NCI-H2081 treated with DMSO at 0.1 percent for 48 hours (cell line): ENCODE measurements at places on chromosomes 7 and 10.
A peak's percentile ranks its signal among the peaks of the same experiment; 100 is the strongest.

DNA sequence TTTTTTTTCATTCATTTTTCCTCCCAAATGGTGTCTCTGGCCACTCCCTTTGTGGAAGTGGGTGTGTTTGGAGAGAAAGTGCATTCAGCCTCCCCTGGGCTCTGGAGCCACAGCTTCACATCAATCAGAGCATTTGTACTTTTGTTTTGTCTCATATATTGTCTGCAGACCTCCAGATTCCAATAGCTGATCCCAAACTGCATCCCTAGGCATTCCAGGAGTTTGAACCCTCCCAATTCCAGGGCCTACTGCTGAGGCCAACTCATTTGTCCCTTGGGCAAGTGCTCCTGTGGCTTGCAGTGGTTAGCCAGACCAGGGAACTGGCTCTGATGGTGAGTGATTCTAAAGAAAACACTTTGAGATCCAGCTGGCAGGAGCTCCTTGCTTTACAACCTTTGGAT, 163.3 kb downstream of the IPMK start:
- DNase-seq, result no peak

GRCh38 chr7:143447466-143447865, 4.2 kb downstream of the TAS2R60 start:
- no peak for DNase-seq

DNA sequence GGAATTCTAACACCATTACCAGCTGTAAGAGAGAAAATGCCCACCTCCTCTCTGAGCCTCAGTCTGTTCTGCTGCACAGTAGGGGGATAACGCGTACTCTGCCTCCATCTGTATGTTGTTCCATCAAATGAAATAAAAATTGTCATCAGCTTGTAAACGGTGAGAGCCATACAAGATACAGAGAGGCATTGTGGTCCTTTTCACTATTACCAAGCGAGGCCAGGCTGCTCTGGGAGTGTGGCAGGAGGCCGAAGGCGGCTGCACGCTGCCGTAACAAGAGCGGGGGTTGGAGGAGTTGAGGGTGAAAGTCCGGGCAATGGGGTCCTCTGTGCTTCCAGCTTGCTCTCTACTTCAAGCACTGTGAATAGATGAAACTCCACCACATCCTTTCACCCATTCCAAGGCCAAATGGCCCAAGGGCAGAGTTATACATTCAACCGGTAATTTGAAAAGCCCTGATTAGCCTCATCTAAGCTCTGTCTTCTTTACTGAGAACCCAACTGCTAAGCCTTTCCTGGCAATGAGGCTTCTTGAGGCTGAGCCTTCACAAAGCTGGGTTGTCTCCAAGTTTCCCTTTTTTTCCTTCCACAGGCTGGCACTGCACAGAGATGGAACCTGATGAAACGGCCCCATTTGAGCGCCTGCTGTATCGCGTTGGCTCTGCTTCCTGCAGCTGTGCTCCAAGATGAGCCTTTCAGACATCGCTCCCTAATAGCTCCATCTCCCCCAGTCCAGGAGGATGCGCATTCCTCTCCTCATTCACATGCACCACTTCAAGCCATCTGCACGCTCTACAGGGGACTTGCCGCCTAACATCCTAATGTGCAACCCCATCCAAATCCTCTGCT, 47.2 kb downstream of the PYROXD2 start:
- DNase-seq, result no peak

DNA sequence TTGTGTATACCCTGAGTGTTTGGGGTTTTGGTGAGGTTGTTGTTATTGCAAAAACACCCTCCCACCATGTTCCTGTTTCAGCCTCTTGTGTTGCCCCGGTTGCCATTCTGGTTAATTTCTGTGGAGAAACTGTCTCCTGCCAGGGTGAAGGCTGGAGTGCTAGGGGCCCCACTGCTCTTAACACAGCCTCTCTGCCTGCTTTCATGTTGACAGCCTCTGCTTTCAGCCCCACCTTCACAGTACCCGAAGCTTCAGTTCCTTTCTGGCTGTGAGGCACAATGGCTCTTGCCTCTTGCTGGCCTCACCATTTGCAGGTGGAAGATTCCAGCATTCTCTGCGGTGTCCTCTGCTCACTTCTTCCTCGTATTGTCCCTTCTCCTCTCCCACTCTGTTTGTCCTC, 19.2 kb downstream of the SLC18A2 start:
- DNase-seq, result no peak

- DNase-seq, result no peak
Measured at GRCh38 chr10:125192005-125192404, 31.6 kb upstream of the CTBP2 start.

GRCh38 chr7:78379148-78379547, 580.6 kb downstream of the PHTF2 start:
- no peak for DNase-seq

DNA sequence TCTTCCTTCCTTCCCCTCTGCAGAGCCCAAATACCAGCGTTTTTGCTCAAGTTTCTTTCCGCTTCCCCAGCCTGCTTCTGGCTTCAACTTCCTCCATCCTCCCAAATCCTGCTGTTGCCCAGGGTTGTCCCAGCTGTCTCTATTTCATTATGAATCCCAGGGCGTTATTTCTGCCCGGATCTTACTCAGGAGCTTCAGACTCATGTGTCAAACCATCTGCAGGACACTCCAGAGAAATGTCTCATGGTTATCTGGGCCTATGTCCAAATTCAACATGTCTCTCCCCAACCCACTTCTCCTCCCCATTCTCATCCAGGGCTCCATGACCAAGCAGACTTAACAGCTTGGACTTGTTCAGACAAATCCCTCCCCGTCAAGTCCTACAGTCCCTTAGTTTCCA, 15.6 kb downstream of the ARHGAP22 start:
- DNase-seq, result no peak

DNA sequence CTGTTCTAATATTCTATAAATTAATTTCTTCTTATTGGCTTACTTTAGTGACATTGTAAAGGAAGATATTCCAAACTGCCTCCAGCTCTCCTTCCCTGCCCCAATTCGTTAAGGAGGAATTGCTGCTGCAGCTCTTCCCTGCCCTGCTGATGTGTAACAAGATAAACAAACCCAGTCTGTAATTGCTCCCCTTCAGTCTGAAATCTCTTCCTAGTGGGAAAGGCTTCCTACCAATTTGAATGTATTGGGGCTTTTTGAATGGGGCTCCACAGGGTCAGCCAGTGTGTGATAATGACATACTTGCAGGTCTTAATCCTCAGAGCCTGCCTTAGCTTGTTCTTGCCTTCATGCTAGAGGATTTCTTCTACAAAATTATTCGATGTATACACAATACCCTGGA, 849.9 kb upstream of the GHITM start:
- no peak for DNase-seq

- DNase-seq, result no peak
Measured at GRCh38 chr10:107031931-107032699, 132.4 kb downstream of the SORCS1 start.

DNA sequence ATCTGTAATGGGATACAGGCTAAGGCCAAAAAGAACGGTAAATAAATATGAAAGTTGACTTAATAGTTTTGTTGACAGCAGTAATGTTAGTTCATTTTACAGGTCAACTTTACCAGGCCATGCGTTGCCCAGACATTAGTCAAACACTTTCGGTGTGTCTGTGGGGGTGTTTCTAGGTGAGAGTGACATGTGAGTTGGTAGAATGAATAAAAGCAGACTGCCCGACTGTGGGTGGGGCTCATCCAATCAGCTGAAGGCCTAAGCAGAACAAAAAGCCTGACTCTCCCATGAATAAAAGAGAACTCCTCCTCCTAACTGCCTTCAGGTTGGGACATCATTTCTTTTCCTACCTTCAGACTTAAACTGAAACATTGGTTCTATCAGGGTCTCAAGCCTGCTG, 132.3 kb downstream of the MTPAP start:
- no peak for DNase-seq

DNA sequence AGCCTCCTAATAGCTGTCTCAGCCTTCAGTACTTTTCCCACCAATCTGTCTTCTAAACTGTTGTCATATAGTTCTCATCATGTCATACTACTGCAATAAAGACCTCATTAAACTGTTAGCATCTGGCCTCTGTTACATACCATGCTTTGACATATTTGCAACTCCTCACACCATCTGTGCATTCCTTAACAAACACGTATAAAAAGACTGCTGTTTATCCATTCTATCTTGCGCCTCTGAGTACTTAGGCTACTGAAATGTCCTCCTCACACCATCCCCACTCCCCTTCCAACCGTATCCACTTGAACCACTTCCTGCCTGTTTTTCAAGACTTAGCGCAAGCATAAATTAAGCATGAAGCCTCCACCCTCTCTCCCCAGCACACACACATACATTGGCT, 41.6 kb downstream of the SLC16A9 start:
- DNase-seq, result no peak

DNA sequence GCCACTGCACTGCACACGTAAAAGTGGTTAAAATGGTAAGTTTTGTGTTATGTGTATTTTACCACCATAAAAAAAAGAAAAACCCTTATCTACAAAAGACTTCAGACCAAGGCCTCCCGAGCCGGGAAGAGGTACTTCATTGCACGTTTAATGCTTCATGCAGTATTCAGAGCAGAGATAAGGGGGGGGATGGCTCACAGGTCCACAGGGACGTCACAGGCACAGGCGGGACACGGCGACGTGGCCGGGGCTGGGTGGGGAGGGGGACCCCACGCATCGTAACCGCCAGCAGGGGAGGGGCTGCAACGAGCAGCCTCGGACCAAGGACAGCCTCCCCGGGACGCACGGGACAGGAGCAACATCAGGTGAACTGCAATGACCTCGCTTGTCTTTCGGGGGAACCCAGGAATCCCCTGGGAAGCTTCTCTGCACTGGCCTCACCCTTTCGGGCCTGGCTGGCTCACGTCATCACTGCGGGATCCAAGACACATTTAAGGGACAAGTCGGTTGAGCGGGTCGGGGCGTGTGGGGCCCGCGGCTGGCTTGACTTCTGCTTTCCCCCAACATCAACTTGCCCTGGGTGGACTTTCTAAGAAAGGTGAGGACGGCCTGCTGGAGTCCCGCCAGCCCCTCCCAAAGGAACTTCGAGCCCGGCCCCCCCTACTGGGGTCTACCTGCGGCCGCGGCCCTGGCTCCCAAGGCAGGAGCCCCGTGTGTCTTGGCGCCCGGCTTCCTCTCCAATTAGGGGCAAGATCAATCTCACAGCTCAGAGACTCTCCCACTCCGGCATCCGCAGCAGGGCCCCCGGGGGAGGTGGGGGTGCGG, 29.6 kb upstream of the PDGFA start:
- DNase-seq, result no peak

GRCh38 chr10:115790220-115790619, 482.8 kb downstream of the GFRA1 start:
- no peak for DNase-seq

DNA sequence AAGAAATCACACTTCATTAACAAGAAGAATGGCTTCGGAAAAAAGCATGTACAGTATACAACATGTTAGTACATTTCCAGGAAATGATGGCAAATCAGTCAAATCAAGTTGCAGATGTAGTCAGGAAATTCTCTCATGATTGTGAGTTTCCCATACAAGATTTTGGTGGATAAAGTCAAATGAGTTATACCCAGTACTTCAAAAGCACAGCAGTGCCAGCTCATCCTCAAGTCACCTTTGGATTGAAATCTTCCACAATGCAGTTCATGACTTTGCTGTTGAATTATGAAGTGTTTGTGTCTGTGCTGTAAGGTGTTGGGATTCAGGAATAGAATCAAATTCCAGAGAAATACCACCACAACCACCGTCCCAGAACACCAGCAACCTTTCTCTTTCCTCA, 301.3 kb upstream of the BMPER start:
- DNase-seq, result no peak

DNA sequence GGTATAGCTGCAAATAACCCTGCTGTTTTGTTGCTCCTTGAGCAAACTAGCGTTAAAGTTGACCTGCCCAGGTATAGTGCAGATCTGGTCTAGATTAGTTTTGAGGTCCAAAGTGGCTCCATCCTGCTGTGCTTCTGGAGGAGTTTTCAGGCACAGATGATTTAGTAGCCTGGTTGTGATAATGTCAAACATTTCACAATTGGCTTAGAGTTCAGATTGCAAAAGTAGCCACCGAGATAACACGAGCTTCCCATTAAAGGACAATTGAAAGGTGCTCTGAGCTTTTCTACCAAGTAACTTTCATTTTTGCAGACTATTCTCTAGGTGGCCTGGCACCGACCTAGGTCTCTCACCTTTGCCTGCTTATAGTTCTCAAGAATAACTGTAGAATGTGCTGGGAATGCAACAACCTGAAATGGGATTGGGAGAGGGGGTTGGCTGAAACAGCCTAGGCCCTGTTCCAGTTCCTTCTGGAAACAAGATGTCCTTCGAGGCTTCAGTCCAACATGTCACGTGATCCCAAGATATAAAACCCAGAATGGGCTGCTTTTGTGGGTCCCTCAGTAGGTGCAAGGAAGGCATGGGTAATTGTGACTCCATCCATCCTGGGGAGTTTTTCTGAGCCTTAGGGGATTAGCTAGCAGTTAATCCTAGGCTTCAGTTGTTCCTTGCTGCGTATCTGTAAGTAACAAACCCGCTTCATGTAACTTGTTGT, 201.0 kb downstream of the CHRM2 start:
- DNase-seq, result no peak

DNA sequence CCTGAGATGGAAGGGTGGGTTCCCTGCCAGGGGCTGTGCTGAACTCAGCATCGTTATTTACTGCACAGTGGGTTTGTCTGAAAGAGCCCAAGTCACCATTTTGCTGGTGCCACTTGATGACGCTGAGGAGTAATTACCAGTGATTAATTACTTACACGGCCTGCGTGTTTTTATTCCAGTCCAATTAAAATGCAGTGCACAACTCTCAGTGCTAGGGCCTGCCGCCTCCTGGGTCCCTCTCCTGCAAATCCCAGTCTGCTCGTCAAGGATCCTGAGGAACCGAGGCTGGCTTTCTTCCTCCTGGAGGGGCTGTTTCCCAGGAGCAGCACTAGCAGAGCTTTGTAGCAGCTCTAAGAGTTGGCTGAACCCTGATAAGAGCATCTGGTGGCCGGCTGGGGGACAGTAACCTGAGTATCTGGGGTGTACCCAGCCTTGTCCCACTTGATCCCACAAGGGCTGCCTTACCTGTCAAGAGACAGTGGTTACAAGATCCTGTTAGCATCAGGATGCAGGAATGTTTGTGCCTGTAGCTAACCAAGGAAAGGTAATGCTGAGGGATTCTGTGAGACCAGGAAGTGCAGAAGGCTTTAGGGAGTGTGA, 45.1 kb upstream of the LRRC4 start:
- no peak for DNase-seq

- DNase-seq, result peak; percentile 27
Measured at GRCh38 chr7:44921607-44922350, 36.4 kb upstream of the PURB start.

GRCh38 chr7:99248391-99249095, 24.1 kb upstream of the MYH16 start:
- no peak for DNase-seq

DNA sequence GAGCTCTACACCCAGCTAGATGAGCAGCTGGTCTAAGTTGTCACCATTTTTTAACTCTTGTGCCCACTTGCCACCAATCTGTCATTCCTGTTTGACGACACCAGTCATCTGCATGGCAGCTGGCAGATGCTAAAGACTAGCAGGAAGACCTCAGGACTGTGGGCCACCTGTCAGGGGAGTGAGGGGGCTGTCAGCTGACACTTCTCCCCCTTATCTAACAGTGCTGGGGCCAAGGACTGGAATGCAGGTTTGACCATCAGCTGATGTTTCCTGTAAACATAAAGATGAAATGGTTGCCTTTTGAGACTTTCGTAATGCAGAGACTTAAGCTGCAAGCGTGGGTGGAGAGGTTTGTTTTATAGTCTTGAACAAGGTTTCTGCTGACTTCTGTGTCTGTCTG, 93.5 kb downstream of the WNT2 start:
- no peak for DNase-seq

- DNase-seq, result no peak
Measured at GRCh38 chr10:103077491-103078308, 115.4 kb downstream of the NT5C2 start.
